ENCODE measurements at places on chromosomes 2 and 18.

DNA sequence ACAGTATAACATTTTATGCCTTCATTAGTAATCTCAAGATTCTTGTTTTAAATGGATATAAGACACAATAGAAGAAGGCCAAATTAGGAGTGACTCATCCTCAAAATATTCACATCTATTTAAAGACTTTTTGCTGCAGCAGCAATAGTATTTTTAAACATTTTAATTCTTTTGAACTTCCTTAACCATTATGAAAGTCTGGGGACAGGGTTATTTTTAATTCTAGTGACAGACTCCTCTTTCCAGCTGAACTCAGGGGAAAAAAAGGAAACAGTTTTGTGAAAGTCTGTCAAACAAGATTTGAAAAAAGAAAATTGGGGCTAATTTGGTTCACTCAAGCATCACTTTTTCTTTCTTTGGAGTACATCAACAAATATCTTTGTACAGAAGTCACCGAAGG lies 541.8 kb downstream of the NUP35 start:
- DNase-seq: peak; percentile 25

DNA sequence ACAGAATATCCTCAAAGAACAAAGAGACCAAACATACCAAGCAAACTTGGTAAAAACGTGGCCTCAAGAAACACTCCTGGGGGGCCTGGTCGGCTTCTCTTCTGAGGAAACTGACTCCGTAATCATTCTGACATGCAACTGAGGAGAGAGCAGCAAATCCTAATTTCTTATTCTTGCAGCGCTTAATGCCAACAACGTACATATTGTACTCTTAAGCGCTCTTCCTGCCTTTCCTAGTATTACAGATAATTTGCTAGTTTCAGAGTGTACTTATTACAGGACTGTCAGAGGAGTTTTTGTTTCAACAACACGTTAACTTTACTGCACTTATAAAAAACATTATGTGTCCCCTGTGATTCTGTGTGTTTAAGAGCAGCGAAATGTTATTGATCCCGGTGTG lies 64.9 kb downstream of the ZNF521 start:
- DNase-seq: no peak

GRCh38 chr2:232318169-232318855 lies 60.2 kb upstream of the ALPP start:
- no peak for DNase-seq

DNA sequence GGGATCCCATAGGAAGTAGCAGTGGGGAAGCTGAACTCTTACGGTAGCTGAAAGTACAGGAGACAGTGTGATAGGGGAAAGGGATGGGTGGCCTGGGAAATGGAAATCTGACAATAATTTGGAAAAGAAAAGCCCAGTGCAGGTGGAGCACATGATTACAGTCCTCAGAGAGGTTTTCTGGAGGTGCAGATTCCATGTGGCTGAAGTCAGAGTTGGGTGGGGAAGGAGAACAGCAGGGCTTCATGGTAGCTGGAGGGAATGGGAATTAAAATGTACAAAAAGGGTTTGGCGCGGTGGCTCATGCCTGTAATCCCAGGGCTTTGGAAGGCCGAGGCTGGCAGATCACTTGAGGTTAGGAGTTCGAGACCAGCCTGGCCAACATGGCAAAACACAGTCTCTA lies 12.2 kb downstream of the HRH4 start:
- no peak for DNase-seq

DNA sequence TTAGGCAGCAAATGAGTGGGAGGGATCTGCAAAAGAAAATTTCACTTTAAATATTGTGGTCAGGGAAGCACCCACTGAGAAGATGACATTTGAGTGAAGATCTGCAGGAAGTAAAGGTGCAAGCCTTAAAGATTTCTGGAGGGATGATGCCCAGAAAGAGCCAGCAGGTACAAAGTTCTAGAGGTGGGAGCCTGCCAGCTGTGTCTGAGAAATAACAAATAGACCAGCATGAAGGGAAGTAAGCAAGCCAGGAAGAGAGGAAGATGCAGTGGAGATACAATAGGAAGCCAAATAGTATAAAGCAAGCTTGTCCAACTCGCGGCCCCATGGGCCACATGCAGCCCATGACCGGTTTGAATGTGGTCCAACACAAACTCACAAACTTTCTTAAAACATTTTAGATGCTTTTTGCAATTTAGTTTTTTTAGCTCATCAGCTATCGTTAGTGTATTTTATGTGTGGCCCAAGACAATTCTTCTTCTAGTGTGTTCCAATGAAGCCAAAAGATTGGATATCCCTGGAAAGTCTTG lies 489.9 kb downstream of the DCC start:
- DNase-seq: no peak

GRCh38 chr2:115460008-115460407 lies 1017.6 kb downstream of the DPP10 start:
- DNase-seq: no peak

GRCh38 chr18:29711932-29712331 lies 1330.6 kb downstream of the DSC3 start:
- no peak for DNase-seq

- DNase-seq: no peak
Observed at GRCh38 chr2:210132239-210132638, 39.0 kb downstream of the KANSL1L start.

GRCh38 chr18:9711361-9712129 lies 3.4 kb downstream of the RAB31 start:
- DNase-seq: no peak

DNA sequence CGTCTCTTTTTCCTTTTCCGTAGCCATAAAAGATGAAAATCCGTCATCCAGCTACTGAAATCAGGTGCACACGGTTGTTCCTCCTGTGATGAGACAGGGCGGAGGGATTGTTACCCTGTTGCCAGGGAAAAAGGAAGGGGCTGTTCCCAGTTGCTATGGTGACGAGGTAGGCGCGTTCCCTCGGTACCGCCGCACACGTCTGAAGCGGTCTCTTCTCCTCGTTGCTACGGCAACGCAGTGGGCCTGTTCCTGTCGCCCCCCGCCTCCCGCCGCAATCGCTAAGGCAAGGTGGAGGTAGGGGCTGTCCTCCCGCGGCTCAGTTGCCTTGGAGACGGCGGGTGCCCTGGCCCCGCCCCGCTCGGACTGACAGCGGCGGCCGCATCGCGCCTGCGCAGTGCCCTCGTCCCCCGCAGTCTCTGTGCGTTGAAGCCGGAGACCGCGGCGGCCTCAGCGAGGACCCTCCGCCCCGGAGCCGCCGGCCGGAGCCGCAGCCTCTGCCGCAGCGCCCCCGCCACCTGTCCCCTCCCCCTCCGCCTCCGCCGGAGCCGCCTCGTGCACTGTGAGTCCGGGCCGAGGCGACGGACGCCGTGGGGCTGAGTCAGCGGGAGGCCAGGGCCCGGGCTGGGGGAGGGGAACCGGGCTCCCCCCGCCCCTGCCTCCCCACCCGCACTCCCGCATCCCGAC lies at the start of gene MAPRE3:
TSS of gene MAPRE3 (plus strand) at position 394 of the 684 bp plus-strand sequence. CDS start 51,582 bp downstream, outside the sequence.
- peak; percentile 53 for DNase-seq

GRCh38 chr2:126668254-126668653 lies 12.3 kb downstream of the GYPC start:
- no peak for DNase-seq

GRCh38 chr2:100317634-100318033 lies 4.7 kb downstream of the LONRF2 start:
- DNase-seq: no peak

DNA sequence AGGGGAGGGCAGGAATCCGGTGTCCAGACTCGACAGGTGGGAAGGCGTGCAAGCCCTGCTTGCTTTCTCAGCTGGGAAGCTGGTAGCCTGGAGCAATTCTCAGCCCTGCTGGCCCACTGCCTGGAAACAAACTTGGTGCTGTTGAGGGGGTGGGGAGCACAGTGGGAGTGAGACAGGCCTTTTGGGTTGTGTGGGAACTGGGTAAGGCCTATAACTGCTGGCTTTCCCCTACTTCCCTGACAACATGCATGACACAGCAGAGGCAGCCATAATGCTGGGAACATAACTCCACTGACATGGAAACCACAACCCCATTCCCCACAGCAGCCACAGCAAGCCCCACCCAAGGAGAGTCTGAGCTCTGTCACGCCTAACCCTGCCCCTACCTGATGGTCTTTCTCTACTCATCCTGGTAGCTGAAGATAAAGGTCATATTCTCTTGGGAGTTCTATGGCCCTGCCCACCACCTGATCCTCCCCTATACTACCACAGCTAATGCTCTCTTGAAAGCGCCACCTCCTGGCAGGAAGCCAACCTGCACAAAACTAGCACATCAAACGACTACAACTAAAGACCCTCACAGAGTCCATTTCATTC lies 122.9 kb upstream of the ACVR1C start:
- DNase-seq: peak; percentile 40

DNA sequence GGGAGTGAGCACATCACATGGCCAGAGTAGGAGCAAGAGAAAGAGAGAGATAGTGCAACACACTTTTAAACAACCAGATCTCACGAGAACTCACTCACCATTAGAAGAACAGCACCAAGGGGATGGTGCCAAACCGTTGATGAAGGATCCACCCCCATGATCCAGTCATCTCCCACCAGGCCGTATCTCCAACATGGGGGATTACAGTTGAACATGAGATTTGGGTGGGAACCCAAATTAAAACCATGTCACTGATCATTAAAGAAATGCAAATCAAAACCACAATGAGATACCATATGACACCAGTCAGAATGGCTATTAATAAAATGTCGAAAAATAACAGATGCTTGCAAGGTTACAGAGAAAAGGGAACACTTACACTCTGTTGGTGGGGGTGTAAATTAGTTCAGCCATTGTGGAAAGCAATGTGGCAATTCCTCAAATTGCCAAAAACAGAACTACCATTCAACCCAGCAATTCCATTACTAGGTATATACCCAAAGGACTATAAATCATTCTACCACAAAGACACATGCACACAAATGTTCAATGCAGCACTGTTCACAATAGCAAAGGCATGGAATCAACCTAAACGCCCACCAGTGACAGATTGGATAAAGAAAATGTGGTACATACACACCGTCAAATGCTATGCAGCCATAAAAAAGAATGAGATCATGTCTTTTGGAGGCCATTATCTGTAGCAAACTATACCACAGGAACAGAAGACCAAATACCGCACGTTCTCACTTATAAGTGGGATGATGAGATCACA lies 137.1 kb downstream of the COL6A3 start:
- peak; percentile 69 for DNase-seq

DNA sequence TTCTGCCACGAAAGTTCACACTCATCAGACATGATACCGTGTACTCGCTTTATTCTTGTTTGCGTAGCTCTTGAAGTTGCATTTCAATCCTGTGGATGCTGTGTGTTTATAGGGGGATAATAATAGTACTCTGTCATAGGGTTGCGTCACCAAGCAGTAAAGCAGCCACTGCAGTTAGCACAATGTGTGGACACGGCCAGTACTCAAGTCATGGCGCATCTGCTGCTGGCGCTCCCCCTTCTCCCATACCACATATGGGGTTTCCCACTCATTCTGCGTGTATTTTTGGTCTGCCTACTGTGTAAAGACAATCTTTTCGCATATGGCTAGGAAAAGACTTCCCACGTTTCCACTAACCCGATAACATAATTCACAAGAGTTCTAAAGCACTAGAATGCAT lies 2.1 kb upstream of the ZBTB14 start:
- no peak for DNase-seq

DNA sequence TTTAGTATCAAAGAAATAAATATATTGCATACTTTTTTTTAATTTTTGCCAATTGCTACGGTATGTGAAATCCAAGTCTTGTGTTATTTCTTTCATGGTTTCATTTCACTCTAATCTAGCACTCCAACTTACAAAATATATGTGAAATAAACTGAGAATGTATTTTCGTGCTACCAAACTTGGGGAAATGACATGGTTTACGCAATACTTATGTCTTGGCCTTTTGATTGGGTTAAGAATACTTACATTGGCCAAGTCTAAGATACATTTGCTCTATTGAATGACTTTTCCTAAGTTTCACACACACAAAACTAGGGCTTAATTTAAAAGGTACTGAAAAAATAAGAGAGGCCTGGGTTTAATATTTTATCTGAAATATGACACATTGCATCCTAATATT lies 80.5 kb downstream of the VRK2 start:
- DNase-seq: no peak
